ENCODE measurements at places on chromosomes 1 and 21. TPM values are rescaled to one million over a fixed set of nuclear protein-coding genes. Genes with fewer than 3 reads are reported as not detected.

LAMB3 gene
- 23.2 TPM for total RNA-seq

VWA5B1 gene
- total RNA-seq = not detected

HEYL gene
- total RNA-seq = 3.5 TPM

DSCAM gene
- total RNA-seq = not detected

NUDT4B gene
- total RNA-seq = 2.4 TPM

S100A9 gene
- total RNA-seq = 1.1 TPM

TSTD1 gene
- not detected for total RNA-seq

FLG2 gene
- total RNA-seq = not detected

AKIRIN1 gene
- 34.9 TPM for total RNA-seq

GFI1 gene
- total RNA-seq = 0.26 TPM

ADCY10 gene
- 0.20 TPM for total RNA-seq

SLC1A7 gene
- total RNA-seq = not detected

HPCAL4 gene
- 0.29 TPM for total RNA-seq

WNT3A gene
- 0.08 TPM for total RNA-seq

C1orf141 gene
- not detected for total RNA-seq

GPR37L1 gene
- total RNA-seq = 0.14 TPM

FAM72D gene
- 6.9 TPM for total RNA-seq

RCSD1 gene
- not detected for total RNA-seq

MYOC gene
- 0.06 TPM for total RNA-seq

NBPF1 gene
- 26.9 TPM for total RNA-seq

SLAMF1 gene
- not detected for total RNA-seq

ZBED6 gene
- total RNA-seq = 4.9 TPM

PRRX1 gene
- total RNA-seq = not detected

MIA3 gene
- total RNA-seq = 20.7 TPM

ARHGEF10L gene
- total RNA-seq = 8.0 TPM

ASCL5 gene
- total RNA-seq = 0.27 TPM

NBPF12 gene
- total RNA-seq = 5.8 TPM

OXCT2 gene
- total RNA-seq = 0.25 TPM

USH2A gene
- total RNA-seq = not detected

TNFRSF4 gene
- not detected for total RNA-seq

RAB7B gene
- 1.2 TPM for total RNA-seq

FHAD1 gene
- total RNA-seq = 0.82 TPM

BEND5 gene
- total RNA-seq = not detected

SYT14 gene
- not detected for total RNA-seq

INKA2 gene
- total RNA-seq = 2.5 TPM

UMODL1 gene
- total RNA-seq = not detected

B3GALT5 gene
- total RNA-seq = 0.22 TPM

KRTAP13-2 gene
- not detected for total RNA-seq

Data from A549 treated with ZK216348 at 1 μM for 4 hours (cell line).